NCI-H1105 (cell line): ENCODE measurements at places on chromosomes 1 and 21.

GRCh38 chr21:42370894-42371654 is 4.7 kb upstream of the TFF1 start:
- DNase-seq = no peak

GRCh38 chr1:47228644-47229030 is 3.4 kb downstream of the TAL1 start:
- DNase-seq = no peak

DNA sequence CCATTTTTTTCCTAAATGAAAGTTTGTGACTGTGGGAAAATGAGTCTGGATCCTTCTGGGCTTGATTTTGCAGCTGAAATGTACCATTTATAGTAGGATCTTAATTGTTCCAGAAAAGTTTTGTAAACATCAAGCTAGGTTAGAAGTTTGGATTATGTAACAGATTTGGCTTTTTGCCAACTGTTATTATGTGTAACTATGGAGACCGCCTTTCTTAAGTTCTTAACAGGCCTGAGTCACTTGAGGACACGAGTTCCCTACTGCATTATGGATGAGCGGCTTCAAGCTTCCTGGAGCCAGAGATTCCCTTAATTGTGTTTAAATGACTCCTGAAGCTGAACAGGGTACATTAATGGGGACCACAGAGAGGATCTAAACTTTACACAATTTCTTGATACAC is 22.2 kb downstream of the SLC25A33 start:
- DNase-seq = peak; percentile 53

DNA sequence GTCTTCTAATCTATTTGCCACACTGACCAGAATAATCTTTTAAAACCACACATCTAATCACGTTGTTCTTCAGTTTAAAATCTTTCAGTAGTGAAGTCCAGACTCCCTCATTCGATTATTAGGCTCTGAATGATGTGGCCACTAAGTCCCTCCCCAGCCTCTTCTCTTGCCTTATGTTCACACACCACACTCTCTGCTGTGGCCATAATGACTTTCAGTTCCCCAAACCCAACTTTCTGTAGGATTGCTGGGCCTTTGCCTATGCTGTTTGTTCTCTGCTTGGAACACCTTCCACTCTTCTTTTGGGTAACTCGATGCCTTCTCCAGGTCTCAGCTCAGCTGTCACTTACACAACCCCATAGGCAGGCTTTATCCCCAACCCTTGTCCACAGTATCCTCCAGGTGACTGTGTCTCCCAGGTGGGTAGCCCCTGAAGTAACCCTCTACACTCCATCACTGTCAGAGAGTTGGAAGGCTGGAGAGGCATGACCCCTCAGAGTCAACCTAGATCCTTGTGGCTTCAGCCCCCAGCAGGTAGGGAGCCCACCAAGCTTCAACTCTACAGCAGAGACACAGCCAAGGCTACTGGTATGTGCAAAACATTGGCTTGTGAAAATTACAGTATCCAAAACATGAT is 8.4 kb upstream of the SLC37A1 start:
- no peak for DNase-seq

- DNase-seq = no peak
Observed at GRCh38 chr1:221805121-221805520, 63.2 kb upstream of the DUSP10 start.

- no peak for DNase-seq
Observed at GRCh38 chr21:23017989-23018388, 2019.8 kb downstream of the NCAM2 start.

- DNase-seq = no peak
Observed at GRCh38 chr1:117689997-117690625, 84.3 kb downstream of the TENT5C start.

DNA sequence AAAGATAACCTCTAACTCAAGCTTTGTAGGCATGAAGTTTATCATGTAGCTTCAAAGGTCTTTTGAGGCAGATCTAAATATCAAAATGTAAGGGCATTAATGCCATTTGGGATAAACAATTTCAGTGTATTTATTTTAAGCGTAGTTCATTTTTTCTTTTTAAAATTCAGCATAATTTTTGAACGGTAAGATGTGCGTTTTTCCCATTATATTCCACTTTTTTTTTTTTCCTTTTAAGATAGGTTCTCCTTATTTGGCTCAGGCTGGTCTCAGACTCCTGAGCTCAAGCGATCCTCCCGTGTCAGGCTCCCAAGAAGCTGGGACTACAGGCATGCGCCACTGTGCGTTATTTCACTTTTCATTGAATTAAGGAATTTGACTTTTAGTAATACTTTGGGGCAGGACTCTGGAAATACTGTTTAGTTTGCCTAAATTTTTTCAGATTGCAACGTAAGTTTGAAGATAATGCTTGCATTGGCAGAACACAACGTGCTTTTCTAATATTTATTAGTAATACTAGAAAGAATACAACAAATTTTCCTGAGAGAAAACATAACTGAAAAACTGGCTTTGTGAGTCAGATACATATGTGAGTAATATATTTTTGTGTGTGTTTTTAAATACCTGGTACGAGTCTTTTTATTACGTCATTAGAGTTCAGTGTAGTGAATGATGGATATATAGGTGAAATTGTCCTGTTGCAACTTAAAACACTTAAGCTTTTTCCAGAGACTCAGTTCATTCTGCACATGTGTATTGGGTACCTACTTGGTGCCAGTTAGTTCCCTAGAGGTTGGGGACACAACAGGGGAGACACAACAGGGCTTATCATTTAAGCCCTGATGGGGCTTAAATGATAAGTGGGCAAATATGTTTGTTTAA is 2.2 kb downstream of the RALGPS2 start:
- DNase-seq = no peak

- DNase-seq = peak; percentile 65
Observed at GRCh38 chr1:47175227-47175934, 14.5 kb downstream of the PDZK1IP1 start.

DNA sequence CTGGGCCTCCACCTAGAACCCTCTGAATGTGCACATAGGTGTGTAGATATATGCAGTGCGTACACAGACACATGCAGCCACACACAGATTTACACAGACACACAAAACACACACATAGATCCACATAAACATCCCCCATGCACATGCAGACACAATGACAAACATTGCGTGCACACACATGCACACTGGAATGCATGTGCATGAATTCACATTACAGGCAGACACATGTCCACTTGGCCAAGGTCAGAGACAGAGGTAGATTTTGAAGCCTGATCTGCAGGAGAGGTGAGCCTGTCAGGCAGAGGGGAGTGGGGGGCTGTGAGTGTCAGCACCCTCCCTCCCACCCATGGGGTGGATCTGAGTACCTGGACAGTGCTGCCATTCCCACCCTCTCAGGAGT is 338.5 kb downstream of the PTPRU start:
- DNase-seq = no peak

DNA sequence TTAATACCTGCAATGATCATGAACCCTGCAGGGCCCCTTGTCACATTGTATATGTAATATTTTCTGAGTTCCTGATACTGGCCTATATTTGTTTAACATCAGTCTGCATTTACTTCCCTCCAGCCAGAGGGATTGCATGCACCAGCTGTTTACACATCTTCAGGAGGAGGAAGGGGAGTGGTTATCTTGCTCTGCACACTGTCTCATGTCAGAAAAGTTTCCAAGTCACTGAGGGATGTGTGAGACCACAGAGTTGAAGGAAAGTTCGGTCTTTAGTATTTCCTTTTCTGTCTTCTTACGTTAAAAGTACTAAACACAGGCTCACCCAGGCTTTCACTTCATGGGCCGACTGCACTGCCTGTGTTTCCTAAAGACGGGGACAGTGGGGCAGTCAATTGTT is 574.1 kb downstream of the LMO4 start:
- DNase-seq = no peak

DNA sequence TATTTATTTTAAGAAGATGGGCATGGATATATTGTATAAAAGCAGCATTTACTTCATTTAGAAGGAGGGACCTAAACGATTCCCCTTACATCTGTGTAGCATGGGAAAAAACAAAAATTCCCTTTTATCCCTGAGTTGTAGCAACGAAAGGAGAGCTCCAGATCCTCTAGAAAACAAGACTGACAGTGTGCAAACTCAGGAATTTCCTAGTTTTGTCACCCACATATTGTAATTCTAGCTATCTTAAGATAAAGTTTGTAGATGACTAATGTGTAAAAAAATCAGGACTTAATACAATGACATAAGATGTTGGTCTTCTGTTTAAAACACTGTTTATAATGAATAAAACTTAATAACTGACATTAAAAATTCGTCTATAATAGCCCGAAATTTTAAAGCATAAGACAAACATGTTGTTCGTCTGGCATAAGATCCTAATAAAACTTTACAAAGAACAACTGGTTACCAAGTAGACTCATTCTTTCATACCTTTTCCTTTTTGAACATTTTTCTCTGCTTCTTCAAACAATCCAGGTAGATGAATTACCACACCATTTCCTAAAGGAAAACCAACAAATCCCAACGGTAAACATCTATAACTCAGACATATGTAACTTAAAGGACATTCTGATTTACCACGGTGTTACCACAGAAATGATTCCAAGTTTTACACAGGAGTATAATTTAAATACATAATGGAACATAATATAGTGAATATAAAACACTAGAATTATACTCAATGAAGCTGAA is 15.2 kb downstream of the ADSS2 start:
- no peak for DNase-seq

GRCh38 chr1:238331557-238331956 is 440.8 kb upstream of the ZP4 start:
- DNase-seq = no peak

DNA sequence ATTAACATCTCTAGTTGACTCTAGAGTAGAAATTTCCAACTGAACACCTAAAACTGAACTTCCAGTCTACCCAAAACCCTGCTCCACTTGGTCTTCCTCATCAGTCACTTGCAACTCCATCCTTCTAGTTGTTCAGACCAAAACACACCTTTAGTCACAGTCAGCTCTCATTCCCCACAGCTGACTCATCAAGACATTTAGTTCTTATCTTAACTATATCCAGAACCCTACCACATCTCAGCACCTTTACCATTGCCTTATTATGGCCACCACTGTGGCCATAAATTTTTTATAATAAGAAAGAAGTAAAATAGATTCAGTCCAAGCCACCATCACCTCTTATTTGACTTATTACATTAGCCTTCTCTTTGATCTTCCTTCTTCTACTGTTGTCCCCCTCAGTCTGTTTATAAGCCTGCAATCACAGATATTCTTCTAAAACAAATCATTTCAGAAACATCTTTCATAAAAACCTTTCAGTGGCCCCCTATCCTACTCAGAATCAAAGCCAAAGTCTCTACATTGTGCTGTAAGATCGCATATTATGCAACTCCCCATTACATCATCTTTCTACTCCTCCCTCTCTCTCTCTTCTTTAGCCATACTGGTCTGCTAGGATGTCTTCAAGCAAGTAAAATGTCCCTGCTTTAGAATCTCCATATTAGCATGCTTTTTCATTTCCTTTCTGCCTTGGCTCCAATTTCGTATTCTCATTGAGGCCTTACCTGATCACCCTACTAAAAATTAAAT is 275.9 kb downstream of the LRRC40 start:
- no peak for DNase-seq

GRCh38 chr1:99680270-99680669 is 34.4 kb downstream of the PALMD start:
- DNase-seq = no peak

DNA sequence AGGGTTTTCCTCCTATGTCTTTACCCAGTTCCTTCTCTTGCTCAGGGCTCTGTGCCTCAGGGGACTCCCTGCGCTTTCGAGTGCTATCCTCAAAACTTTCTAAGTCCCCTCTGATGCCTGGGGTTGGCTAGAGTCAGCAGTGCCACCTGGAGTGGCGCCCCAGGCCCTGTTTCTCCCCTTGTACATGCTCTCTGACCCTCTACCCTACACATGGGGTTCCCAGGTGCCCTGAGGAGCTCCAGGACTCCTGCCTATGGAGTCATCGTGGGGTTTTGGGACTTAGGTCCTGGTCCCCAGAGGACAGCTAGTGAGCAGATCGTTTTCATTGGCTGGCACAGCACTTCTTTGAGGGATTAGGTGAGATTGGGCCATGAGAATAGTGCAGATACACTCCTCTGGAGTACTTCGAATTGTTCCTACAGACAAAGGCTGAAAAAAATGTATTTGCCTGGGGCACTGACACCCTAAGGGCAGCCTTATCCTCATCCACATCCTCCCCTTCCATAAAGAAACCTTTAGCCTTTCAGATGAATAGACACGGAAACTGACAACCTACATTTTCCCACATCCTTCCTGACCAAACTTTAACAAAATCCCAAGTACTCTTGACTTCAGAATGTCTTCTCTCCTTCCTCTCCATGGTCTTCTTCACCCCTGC is 41.5 kb downstream of the LGR6 start:
- no peak for DNase-seq

- no peak for DNase-seq
Observed at GRCh38 chr21:34687745-34688144, 19.0 kb downstream of the CLIC6 start.

- DNase-seq = no peak
Observed at GRCh38 chr1:244821134-244821533, 14.3 kb upstream of the COX20 start.

- DNase-seq = no peak
Observed at GRCh38 chr1:245842106-245842505, 665.0 kb downstream of the SMYD3 start.

DNA sequence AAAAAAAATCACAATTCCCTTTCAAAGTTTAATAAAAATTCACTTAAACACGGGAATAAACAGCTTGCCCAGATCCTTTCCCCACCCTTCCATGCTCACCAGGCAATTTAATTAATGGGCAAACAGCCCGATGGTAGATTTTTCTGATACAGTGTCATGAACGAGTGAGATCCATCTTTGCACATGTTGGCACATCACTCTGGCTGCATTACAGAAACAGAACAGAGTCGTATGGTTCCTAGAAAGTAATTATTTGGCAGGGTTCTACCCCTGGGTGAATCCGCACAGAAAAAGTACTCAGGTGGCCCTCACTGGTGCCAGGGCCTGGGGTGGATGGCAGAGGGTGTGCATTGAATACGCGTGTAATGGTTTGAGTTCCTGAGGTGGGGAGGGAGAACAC is 24.6 kb upstream of the OVAAL start:
- no peak for DNase-seq

GRCh38 chr1:203609979-203610493 is 16.6 kb upstream of the ATP2B4 start:
- DNase-seq = no peak

DNA sequence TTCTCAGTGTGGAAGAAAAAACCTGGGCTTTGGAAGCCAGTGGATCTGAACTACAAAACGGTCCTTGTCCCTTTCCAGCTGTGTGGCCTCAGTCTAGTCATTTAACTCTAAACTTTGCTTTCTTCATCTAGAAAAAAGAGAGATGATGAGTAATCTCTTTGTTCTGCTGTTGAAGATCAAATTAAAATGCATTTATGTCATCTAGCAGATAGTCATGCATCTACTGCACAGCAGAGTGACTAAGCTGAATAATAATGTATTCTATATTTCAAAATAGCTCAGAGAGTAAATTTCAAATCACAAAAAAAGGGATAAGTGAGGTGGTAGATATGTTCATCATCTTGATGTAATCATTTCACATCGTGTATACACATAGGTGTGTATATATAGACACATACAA is 473.2 kb downstream of the DSCAM start:
- DNase-seq = no peak

DNA sequence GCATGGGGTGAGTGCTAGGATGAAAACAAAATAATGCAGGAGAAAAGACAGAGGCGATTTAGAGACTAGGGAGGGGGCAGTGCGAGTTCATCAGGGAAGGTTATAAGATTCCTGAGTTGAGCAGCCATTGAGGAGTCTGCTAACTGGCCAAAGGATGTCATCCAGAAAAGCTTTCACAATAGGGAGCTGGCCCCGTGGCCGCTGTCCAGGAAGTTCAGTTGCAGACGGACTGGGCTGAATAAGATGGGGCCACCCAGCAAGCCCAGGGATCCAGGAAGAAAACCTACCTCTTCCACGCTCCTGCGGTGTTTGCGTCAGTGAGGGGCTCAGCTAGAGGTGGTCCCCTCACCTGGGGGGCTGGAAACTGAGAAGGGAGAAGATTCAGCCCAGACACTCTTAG is 4.0 kb upstream of the PKP1 start:
- DNase-seq = no peak
